ENCODE measurements at places on chromosomes 1 and 21. TPM values are rescaled to one million over a fixed set of nuclear protein-coding genes. Genes with fewer than 3 reads are reported as not detected.

DNA sequence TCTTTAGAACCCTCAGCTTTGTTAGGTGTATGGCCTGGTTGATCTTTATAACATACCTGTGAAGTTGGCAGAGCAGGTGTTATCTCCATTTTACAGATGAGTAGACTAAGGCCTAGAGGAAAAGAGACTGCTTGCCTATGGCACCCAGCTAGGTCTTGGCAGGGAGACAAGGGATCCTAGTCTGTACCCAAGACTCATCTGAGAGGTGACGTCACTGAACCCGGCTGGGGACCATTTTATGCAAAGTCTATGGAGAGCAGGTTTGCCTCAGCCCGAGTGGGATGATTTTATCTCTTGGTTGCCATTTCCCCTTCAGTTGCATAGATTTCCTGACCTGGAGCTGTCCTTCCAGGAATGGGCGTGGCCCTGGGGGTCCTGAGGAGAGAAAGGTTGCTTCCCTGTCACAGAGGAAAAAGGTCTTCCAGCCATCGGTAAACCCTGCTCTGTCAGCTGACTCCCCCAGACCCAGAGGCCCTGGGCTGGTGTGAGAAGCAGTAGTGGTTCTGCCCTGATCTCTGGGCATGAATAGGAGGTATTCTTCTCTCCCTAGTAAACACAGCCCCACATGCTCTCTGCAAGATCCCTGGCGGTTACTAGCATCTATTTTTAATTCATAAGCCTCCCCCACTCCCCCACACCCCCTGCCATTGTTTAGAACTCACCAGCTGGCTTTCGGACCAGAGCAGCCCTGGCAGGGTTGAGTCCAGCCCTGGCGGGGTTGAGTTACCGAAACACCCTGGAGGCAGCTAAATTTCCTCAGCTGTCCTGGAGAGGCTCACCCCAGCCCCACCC is 19.6 kb downstream of the TMCC2 start:
- peak; percentile 33 for DNase-seq

DNA sequence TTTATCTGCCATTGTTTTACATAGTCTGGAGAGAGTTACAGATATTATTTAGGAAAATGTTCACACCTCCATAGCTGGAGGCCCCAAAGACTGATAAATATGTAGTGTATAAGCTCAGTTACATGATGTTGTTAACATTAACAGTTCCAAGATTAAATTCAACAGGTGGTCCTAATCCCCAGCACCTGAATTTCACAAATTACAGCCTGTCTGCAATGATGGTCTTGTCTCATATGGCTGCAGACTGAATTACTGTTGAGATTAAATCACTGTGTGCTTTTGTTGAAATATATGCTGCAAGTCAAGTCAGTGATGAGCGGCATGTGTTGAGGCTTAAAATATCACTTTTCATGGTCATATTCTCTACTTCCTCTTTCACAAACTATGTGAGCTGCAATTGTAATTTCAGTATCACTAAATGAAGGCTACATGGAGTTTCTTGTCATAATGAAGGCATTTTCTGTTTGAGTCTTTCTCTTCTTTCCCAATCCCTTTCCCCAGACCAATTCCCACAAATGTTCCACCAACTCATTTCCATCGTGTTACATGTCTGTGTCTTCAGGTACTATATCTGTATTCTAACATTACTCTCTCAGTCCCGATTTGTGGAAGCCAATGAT is 4.2 kb downstream of the ST6GALNAC5 start:
- DNase-seq: no peak

- no peak for DNase-seq
These were observed 3901.2 kb downstream of the SRGAP2C start for GRCh38 chr1:125085720-125086591.

- no peak for DNase-seq
These were observed 17.0 kb downstream of the MFN2 start for GRCh38 chr1:11997081-11997850.

Gene SAMD13
- 1.9 TPM for total RNA-seq

GRCh38 chr1:103190766-103191165 is 82.4 kb upstream of the COL11A1 start:
- DNase-seq: no peak
